ENCODE measurements at places on chromosomes 2 and 18.

- DNase-seq, result no peak
Measured at GRCh38 chr2:28142386-28142785, 250.3 kb upstream of the FOSL2 start.

DNA sequence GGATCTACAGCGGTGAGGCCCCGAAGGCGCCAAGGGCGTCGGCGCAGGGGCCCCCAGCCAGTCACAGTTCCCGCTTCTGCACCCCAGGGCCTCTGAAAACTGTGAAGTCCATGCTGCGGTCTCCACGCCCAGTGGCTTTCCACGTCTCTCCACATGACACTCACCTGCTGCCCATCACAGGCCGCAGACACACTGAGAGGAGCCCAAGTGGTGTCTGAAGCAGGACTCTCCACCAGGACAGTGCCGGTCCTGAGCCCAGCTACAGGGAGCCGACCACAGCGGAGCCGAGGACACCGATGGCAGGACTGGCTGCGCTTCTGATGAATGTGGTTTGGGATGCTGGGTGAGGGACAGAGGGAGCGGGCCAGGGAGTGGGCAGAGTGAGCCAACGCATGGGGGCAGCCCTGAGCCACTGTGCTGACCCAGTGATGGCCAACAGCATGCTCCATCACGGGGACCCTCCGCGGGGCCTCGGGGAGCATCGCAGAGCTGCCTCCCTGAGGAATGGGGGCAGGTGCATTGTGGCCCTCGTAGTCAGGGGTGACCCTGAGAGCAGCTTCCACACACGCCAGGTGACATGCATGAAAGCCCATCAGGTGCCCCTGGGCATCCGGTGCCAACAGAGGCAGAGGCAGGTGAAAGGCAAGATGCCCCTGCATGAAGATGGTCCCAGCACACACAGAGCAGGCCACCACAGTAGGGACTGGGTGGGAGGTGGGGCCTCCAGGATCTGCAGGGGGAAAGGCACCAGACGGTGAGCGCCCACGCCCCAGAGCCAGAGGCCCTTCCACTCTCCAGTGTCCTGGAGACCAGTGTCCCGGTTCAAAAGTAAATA is 116.6 kb downstream of the HDAC4 start:
- no peak for DNase-seq

DNA sequence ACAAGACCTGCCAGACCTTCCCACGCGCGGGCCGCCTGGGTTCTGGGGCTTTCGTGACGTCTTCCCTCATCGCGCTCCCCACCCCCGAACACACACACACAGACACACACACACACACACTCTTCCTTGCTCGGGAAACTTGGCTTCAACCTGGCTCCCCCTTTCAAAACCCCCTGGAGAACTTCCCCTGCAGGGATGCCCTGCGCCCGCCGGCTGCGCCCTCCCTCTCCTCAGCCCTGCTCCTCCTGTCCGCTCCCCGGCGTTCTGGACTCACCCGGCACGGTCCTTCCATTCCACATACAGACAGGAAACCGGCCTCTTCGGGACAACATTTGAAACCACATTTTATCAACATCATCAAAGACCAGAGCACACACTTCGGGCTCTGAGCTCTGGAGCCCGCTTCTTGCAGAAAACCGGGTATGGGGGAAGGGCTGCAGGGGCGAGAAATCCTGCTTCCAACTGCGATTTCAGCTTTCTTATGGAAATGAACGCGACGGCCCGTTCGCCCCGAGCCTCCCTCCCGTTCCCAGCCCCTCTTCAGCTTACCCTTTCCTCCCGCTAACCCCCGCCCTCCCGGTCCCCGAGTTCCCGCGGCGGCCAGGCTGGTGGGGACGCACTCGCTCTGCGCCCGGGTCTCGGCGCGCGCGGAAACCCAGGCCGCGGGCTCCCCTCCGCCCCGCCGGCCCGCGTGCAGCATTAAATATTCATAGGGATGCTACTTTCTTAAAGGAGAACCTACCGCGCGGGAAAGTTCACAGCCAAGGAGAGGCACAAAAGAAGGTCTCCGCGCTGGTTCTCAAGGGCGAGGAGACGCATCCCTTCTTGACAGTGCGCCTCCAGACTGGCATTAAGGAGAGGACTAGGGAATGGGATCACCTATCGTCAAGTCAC is 18.3 kb downstream of the POU3F3 start:
- no peak for DNase-seq

GRCh38 chr2:173898178-173898668 is 67.0 kb downstream of the SP3 start:
- DNase-seq, result no peak

DNA sequence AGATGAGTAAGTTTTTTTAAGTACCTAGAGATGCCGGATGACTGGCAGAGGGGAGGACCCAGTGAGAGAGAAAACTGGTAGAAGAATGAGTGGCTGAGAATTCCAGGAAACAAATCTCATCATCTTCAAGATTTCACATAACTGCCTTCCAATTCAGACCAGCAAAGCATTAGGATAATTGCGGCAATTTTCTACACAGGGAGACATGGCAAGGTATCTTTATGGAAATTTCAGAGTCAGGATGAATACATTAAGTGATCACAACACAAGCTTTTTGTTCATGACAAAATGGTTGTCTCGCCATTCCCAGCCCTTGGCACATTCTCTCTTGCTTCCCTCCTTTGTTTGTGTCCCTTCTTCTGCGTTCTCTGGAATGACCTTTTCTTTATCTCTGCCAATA is 82.1 kb downstream of the ALK start:
- no peak for DNase-seq

DNA sequence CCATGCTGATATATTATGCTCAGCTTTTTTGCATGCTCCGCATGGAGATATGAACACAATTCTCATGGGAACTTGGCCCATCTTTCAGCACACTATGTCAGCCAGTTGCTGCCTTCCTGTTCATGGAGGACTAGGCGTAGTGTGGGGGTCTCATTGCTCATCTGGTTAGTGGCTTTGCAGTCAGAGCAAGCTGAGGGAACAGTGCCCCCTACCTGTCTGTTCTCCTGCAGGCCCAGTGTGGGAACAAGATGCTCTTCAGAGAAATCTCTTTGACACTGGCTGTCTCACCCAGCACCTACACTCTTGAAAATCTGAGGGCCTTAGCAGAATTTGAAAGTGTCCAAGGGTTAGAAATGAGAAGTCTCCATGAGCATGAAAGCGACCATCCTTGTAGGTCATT is 47.1 kb downstream of the SPTBN1 start:
- DNase-seq, result no peak

DNA sequence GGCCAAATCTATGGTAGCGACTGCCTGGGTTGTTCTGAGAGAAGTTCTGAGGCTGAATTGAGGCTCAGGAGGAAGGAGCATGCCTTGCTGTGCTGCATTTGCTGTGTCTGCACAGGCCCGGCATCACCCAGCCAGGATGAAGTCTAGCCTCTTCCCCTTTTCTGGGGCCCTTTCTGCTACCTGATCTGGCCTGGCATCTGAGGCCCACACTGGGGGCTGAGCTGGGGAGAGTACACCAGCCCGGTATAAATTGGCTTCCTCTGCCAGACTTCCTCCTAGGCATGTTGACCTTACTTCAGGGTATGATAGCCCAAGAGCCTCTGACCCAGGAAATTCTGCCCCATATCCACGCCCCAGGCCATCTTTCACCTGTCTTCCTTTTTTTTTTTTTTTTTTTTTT is 30.0 kb downstream of the MRPL35 start:
- DNase-seq, result no peak

- no peak for DNase-seq
Measured at GRCh38 chr2:1257334-1257733, 155.9 kb upstream of the TPO start.

- no peak for DNase-seq
Measured at GRCh38 chr18:13308369-13308768, 89.8 kb downstream of the LDLRAD4 start.

DNA sequence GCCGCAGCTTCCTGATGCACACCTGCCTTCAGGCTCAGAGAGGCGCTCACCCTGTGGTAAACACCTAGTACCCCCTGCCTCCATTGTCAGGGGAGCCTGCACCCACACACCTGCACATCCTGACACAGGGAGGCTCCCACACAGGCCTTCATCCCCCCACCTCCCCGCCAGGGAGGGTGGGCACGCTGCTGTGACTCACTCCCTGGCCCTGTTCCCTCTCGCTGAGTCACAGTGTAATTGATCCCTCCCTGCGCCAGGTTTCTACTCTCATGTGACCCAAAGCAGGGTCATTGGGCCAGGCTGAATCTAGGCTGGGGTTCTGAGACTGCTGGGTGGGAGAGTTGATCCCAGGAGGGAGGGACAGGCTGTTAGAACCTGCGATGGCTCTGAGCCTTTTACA is 8.5 kb upstream of the CELF4 start:
- DNase-seq, result no peak

DNA sequence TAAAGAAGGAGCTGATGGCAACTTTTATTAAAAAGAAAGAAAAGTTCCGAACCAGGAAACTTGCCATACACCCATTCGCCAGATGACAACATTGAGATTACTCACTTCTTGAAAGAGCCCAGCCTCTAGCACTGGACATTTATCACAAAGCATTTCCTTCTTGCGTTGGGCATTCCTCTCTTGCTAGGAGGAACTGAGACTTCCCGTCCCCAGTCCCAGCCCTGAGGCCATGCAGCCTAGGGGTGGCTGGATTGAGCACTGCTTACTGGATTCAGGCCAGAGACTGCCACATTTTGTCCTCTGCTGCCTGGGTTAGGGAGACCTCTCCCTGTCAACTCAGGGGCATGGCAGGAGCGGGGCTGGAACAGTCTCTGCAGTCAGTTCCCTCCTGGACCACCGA is 80.1 kb downstream of the SDC1 start:
- no peak for DNase-seq

DNA sequence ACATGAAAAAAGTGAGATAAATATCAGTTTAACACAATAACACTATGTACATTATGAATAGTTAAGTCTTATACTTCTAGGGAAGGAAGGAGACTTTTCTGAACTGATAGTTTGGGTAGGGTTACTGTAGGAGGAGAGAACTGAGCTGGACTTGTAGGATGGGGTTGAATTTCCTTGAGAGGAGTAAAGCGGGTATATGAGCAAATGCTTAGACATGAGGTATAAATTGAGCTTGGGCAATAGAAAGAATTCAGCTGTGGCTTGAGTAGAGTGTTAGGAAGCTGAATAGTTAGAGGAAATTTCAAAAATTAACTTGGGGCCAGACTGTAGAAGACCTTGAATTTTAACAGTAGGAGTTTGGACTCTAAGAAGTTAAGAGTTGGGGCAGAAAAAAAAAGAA is 45.1 kb downstream of the LCLAT1 start:
- DNase-seq, result no peak

GRCh38 chr2:44053052-44053451 is 57.3 kb upstream of the LRPPRC start:
- DNase-seq, result no peak

DNA sequence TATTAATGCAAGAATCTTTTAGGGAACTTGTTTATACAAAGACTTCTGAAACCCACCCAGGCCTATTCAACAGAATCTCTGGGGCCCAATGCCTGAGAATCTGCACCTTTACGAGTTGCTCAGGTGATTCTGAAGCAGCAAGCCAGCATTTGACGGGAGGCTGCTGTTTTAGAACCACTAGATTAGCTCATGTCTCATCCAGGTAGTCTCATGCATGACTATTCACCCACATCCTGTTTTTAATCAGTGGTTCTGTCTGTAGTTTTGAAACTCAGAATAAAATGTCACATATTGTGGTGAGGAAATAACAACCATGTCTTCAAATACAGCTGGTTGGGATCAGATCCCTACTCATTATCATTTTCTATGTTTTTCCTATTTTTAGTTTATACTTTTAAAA is 39.5 kb downstream of the CYTIP start:
- no peak for DNase-seq

GRCh38 chr2:110820128-110820527 is 87.8 kb downstream of the ACOXL start:
- no peak for DNase-seq

DNA sequence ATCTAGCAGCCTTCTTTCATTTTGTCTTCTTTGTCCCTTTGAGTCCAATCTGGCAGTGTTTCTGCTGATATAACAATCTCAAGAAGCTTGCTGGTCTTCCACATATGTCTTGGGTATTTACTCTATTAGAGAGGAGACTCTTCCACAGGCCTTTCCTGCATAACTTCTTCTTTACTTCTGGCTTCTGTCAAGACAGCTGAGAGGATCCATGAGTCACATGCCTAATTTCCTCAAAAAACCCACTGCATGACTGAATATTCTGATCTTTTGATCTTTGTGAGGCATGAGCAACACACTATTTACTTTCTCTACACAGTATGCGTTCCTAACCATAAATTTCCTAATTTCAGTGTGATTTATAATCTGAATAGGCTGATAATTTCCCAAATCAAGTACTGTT is 5.1 kb upstream of the DCC start:
- no peak for DNase-seq

- DNase-seq, result no peak
Measured at GRCh38 chr2:148483665-148484064, 160.9 kb upstream of the EPC2 start.

DNA sequence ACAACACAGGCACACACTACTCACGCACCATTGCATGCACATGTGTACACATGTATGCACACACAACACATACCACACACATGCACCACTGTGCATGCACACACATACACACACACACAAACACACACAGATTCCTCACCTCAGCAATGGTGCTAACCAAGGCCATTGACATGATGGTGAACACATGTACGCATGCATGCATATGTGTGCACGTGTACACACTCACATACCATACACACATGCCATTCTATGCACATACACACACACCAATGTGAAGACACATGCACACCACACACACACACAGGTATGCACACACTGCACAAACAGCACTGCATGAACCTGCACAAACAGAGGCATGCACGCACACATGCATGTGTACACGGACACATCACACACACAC is 976.0 kb downstream of the DCDC2C start:
- DNase-seq, result no peak

- DNase-seq, result peak; percentile 2
Measured at GRCh38 chr2:168490015-168490874, 34.2 kb downstream of the CERS6 start.

DNA sequence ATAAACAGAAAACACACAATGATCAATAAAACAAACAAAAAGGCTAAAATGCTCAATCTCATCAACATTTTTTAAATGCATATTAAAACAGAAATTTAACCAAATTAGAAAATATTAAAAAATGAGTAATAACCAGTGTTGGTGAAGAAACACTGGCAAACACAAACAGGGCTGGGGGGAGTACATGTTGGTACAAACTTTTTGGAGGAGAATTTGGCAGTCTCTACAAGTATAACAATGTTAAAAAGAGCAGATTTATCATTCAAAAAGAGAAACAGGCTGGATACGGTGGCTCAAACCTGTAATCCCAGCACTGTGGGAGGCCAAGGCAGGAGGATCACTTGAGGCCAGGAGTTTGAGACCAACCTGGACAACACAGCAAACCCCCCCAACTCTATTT is 13.9 kb downstream of the MOB1A start:
- no peak for DNase-seq

GRCh38 chr18:56532176-56532840 is 106.1 kb downstream of the TXNL1 start:
- DNase-seq, result no peak

- DNase-seq, result no peak
Measured at GRCh38 chr2:122749405-122749804, 994.0 kb downstream of the TSN start.

DNA sequence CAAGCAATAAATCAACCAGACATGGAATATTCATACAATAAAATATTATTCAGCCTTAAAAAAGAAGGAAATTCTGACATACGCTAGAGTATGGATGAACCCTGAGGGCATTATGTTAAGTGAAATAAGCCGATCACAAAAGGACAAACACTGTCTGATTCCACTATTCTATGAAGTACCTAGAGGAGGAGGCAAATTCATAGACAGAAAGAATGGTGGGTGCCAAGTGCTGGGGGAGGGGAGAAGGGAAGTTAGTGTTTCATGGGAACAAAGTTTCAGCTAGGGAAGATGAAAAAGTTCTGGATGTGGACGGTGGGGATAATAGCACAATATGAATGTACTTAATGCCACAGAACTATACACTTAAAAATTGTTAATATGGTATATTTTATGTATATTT is 19.8 kb downstream of the SMAD7 start:
- DNase-seq, result no peak

Measured in hepatic stellate cell (primary cell).